Right atrium auricular region (tissue), 2 donors: ENCODE measurements at places on chromosomes 5 and 9. TPM values are rescaled to one million over a fixed set of nuclear protein-coding genes. Genes with fewer than 3 reads are reported as not detected.

Gene PHF24
- 0.67 TPM for total RNA-seq

GRCh38 chr9:36872641-36873040, 161.4 kb downstream of the PAX5 start:
- DNase-seq = no peak
- H3K4me1 ChIP-seq = no peaks in the 10 kb centered on the region
- H3K4me3 ChIP-seq = no peak overlapping the region
- H3K36me3 ChIP-seq = no peaks in the 10 kb centered on the region
- no peak overlapping the region for H3K27ac ChIP-seq

Gene GOLM1
- 12.4 TPM for total RNA-seq

GRCh38 chr5:65699338-65699737, 22.6 kb downstream of the SGTB start:
- no peaks in the 10 kb centered on the region for H3K4me1 ChIP-seq
- no peak overlapping the region for H3K4me3 ChIP-seq
- no peak overlapping the region for H3K27ac ChIP-seq
- peaks cover 11% of the 10 kb centered on the region for H3K36me3 ChIP-seq
- DNase-seq = no peak

DNA sequence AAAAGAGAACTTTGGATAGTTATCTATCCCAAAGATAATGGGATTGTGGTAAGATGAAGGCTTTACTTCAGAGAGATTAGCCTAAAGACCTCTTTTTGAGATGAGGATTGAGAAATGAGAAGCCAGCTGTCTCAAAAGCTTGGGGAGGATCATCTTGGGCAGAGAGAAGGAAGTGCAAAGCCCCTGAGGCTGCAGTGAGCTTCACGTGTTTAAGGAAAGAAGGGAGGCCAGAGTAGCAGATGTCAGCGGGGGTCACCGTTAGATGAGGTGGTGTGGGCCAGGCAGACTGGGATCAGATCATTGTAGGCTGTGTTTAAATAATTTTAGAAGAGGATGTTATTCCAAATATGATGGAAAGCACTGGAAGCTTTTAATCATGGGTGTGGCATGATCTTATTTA, 270.1 kb downstream of the ARHGEF28 start:
- DNase-seq = no peak
- no peaks in the 10 kb centered on the region for H3K27me3 ChIP-seq
- no peak overlapping the region for H3K27ac ChIP-seq
- H3K36me3 ChIP-seq = no peaks in the 10 kb centered on the region
- no peaks in the 10 kb centered on the region for H3K4me1 ChIP-seq

DNA sequence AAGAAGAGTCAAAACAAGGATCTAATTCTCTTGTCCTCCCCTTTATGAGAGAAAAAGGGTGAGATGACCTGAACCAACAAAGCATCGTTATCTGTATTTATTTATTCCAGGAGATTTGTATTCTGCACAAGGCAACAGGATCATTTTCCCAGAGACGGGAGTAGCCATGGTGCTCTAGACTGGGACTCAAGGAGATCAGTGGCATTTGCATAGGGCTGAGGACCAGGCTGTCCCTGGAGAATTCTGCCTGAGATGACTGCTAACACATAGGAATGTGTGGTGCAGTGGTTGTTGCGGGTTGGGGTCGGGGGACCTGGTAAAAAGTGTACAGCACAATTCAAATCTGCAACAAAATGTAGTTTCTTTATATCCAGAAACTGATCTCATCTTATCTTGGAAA, 22.3 kb upstream of the ZNF474 start:
- no peak overlapping the region for H3K27ac ChIP-seq
- no peaks in the 10 kb centered on the region for H3K27me3 ChIP-seq
- DNase-seq = no peak
- H3K36me3 ChIP-seq = no peaks in the 10 kb centered on the region
- H3K4me3 ChIP-seq = no peak overlapping the region

DNA sequence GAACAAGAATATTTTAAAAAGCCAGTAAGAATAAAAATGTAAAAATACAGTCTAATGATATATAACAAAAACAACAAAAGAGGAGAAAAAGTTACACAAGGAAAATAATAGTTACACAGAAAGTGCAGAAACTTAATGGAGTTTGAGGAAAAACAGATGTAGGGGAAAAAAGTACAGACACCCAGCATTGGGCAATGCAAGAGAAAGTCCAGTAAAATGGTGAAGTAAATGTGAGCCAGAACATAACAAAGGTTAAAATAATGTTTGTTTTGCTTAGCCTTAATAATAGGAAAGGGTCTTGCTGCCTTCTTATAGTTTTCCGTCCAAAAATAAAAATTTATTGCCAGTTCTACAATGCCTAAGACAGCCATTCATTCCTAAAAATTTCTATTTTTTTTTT, 364.2 kb downstream of the NNT start:
- no peaks in the 10 kb centered on the region for H3K27me3 ChIP-seq
- no peaks in the 10 kb centered on the region for H3K4me1 ChIP-seq
- no peak overlapping the region for H3K4me3 ChIP-seq
- no peak overlapping the region for H3K27ac ChIP-seq
- no peak for DNase-seq
